Cortex of kidney (tissue), 1 donor: ENCODE measurements at places on chromosomes 2 and 18.

GRCh38 chr2:110113961-110114591 is 1.5 kb downstream of the MALL start:
- no peak for DNase-seq

- DNase-seq, result no peak
Observed at GRCh38 chr2:33122726-33123125, 176.0 kb downstream of the LTBP1 start.

DNA sequence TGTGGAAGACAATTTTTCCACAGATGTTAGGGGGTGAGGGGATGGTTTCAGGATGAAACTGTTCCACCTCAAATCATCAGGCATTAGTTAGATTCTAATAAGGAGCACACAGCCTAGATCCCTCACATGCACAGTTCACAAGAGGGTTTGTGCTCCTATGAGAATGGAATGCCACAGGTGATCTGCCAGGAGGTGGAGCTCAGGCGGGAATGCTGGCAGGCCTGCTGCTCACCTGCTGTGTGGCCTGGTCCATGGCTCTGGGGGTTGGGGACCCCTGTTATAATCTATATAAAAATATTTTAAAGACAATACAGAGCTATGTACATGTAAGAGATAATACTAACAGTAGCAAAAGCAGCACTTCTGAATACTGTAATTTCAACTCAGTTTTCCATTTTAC is 19.2 kb downstream of the CWC22 start:
- no peak for DNase-seq

- DNase-seq, result no peak
Observed at GRCh38 chr2:42076357-42077225, 28.8 kb downstream of the PKDCC start.

- no peak for DNase-seq
Observed at GRCh38 chr2:215454519-215455246, 18.8 kb upstream of the FN1 start.

DNA sequence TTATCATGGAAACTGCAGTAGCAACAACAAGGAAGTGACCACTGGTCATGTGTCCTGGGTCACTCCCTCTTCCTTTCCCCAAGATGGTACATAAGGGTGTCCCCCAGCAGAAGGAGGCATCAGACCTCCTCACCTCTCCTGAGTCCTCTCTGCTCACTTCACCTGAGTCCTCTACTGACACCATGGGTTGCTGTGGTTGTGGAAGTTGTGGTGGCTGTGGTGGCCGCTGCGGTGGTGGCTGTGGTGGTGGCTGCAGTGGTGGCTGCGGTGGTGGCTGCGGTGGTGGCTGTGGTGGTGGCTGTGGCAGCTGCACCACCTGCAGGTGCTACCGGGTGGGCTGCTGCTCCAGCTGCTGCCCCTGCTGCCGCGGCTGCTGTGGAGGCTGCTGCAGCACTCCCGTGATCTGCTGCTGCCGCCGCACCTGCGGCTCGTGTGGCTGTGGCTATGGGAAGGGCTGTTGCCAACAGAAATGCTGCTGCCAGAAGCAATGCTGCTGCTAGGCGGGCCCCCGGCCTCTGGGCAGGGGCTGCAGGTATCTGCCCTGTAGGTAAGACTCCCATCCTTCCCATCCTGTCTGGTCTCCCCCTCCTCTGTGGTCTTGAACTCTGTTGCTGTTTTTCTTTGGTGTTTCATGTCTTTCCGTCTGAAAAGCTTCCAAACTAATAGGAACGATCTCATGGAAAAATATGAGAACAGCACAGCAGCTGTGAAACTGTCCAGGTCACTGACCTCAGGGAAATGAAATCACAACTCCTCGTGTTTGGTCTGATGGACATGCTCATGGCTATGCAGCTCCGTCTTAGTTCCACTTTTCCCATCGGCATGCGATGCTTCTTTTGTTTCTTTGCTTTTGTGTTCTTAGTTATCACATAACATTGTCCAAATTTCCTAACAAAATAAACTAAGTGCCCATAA is at the start of gene SCYGR4:
Gene SCYGR4 (plus strand): TSS at position 183 of the 915 bp plus-strand sequence. CDS start 0 bp downstream, at position 183.
- DNase-seq, result no peak

DNA sequence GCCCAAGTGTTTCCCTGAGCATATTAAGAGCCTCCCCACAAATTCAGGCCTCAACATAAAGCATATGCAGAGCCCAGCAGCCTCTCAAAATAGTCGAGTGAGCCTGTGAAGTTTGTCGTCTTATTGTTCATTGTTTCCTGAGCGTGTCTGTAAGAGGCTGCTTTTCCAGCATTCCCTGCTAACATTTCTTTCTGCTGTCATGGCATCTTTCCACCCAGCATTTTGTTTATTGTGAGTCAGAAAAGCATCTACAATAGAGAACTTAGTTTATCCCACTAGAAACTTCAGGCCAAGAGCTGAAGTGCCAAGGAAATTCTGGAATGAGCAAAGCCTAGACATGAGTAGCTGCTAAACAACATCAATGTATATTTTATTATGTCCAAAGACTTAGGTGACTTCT is 46.3 kb upstream of the STAM2 start:
- DNase-seq, result no peak

GRCh38 chr2:109345091-109345490 is 216.1 kb downstream of the SH3RF3 start:
- no peak for DNase-seq
